ENCODE measurements at places on chromosomes 1 and 21. TPM values are rescaled to one million over a fixed set of nuclear protein-coding genes. Genes with fewer than 3 reads are reported as not detected.

- peak; percentile 72 for DNase-seq
These were observed 239.8 kb downstream of the LMX1A start for GRCh38 chr1:165116732-165117131.

DNA sequence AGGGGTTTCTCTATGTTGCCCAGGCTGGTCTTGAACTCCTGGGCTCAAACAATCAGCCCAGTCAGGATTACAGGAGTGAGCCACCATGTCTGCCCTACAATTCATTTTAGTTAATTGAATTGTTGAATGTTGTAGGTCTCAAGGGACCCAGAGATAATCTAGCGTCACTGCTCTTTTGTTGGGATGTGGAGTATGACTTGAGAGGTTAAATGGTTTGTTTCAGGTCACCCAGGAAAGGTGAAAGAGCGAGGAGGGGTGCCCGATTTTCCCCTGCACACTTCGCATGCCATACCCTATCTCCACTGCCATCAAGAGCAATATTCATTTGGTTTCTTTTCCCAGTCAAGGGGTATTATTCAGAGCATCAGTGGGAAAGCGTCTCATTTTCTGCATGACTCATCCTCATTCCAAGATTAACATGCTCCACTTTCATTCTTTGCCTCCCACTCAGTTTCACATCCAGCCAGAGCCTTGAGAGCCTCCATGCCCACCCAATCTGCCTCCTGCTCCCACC, 13.1 kb upstream of the SLC30A1 start:
- DNase-seq = no peak

DNA sequence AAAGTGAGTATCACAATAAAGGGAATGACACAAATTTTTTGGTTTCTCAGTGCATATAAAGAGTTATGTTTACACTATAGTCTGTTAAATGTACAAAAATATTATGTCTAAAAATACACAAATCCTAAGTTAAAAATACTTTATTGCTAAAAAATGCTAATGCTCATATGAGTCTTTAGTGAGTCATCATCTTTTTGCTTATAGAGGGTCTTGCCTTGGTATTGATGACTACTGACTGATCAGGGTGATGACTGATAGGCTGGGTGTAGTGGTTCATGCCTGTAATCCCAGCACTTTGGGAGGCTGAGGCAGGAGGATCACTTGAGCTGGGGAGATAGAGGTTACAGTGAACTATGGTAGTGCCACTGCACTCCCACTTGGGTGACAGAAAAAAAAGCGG, 12.9 kb upstream of the NUF2 start:
- no peak for DNase-seq

GRCh38 chr1:51453010-51453409, 66.1 kb downstream of the EPS15 start:
- DNase-seq = peak; percentile 14

GRCh38 chr1:192812420-192813209, 3.8 kb downstream of the RGS2 start:
- no peak for DNase-seq

DNA sequence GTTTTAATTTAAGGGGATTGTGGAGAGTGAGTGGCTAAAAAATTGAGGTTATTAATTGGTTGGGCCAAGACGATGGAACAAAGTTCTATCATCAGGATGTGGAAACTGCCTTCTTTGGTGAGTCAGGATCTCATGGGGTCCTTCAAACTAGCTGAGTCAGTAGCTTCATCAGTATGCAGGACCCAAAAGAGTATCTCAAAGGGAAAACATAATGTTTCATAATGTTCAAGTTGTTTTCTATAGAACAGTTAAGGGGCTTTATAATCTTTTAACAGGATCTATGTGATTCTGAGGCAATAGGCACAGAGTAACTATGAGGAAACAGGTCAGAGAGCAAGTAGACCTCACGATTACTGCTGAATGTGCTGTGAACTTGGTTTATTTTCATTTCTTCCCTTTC, 3.2 kb upstream of the OLFML2B start:
- DNase-seq = peak; percentile 44

PLCH2 gene
- not detected for total RNA-seq

- no peak for DNase-seq
These were observed 7.8 kb downstream of the MMACHC start for GRCh38 chr1:45507893-45508292.

GRCh38 chr1:231642618-231643017, 16.0 kb downstream of the DISC1 start:
- no peak for DNase-seq
